ENCODE measurements at places on chromosomes 1 and 21. TPM values are rescaled to one million over a fixed set of nuclear protein-coding genes. Genes with fewer than 3 reads are reported as not detected.

The DSCAM gene
- 0.15 TPM for total RNA-seq

DNA sequence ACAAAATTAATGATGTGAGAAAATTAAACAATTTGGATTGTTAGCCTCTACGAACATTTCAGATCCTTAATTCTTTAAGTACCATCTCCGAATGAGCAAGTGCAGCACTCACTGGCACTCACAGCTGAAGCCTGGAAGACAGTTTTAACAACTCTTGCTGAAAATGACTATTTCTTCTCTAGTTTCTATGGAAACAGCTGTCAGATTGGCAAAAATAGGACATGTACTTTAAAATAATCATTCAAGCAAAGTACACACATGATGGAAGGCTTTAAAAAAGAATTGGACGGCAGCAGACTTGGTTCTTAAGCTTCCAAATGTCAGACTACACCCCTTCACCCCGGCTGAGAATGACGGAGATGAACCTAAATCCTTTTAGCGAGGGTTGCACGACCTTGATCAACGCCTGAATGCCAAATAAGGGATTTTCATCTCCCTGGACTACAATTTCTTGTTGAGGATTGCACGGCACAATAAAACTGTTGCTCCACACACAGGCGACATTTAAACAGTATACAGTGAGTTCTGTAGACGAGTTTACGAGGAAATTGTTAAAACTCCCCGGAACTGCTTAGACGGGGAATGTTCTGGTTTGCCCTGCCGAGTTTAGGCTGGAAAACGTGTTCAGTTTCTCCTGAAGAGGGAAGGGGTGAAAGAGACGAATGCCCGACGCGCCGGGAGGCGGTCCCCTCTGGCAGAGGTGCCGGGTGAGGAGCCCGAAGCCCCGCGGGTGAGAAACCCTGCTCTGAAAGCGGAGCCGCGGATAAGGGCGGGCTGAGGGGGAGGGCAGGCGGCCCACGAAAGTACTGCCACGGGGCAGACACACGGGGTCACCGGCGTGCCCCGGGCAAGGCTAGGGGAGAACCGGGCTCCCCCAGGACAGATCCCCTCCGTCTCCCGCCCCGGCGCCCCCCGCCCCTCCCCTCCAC, 671 bp downstream of the OMA1 start:
- peak; percentile 64 for DNase-seq
- peak overlapping the region; percentile 9 for H3K27ac ChIP-seq
- no peaks in the 10 kb centered on the region for H3K36me3 ChIP-seq
- no peaks in the 10 kb centered on the region for H3K27me3 ChIP-seq

- H3K27ac ChIP-seq, result no peak overlapping the region
- H3K27me3 ChIP-seq, result no peaks in the 10 kb centered on the region
- DNase-seq, result no peak
- no peak overlapping the region for H3K4me3 ChIP-seq
- H3K36me3 ChIP-seq, result no peaks in the 10 kb centered on the region
Observed at GRCh38 chr1:97767381-97767780, 153.5 kb downstream of the DPYD start.

The RSPH1 gene
- not detected for total RNA-seq

The LRRC40 gene
- 30.8 TPM for total RNA-seq

The SPATA17 gene
- 0.48 TPM for total RNA-seq

Measured in H1 (cell line).